ENCODE measurements at places on chromosomes 1 and 21.

- DNase-seq = no peak
These were observed 121.8 kb downstream of the EPHB2 start for GRCh38 chr1:22832414-22832786.

DNA sequence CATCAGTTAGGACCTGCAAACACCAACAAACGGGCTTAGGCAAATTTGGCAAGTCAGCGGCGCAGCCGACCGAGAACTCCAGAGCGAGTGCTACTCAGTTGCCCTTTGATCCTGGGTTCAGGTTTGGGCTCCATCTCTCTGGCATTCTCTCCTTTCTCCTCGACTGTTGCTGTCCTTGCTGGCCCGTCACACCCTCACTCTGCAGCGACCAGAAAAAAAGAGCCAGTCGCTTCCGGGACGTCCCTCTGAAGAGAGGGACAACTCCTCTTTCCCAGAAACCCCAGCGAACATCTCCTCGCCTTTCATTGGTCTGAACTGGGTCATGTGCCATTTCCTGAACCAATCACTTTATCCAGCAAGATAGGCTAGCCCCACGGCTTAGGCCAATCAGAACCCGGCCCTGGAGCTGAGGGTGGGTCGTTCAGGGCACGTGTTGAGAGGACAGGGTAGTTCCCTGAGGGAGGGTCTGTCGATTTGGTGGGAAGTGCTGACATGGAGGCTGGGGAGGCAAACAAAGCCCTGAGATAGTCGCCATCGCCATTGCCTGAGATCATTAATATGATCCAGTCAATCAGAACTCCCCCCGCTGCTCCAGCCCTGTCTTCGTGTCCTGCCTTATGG lies 113.7 kb downstream of the PTPRU start:
- no peak for DNase-seq

DNA sequence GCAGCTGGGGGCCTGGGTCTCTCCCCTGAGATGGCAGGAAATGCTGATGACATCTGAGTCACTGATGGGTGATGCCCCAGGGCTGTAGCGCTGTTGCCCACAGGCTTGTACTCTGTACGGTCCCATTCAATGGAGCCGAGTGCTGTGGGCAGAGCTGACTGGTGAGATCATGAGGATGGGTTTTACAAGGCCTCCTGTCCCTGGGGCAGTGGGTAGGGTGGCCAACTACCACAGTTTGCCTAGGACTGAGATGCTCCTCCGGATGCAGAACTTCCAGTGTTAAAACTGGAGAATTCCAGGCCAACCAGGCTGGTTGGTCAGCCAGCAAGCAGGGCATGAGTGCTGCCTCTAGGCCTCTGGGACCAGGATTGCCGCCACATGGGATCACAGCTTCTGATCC lies 9.2 kb downstream of the PHLDA3 start:
- no peak for DNase-seq

DNA sequence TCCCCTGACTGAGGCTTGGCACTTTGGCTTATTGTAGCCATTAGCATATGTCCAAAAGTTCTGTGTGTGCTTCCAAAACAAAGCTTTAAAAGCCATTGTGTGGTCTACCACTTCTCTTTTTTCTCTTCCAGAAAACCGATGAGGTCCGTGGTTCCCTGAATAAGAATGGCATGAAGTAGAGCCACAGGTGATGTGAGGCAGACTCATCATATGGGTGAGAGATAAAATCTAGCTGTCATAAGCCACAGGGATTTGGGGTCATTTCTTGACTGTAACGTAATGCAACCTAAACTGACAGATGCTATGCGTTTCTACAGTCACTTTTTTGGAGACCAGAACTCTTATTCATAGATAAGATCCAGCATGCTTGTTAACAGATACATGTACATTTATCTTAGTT lies 7.0 kb upstream of the GREM2 start:
- no peak for DNase-seq

DNA sequence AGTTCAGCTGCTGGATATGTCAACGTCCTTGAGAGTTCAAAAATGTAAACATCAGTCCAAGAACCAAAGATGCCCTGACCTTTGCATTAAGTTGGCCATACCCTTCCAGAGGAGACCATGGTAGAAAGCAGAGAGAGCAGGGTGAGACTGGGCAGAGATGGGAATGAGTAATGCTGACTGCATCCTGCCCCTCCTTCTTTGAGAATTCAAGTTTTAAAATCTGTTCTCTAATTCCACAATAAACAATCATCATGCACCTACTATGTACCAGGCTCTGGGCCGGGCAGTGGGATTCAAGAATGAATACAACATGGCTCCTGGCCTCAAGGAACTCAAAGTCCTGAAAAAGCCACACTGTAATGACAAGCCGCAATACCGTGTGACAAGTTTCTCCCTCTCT lies 3.9 kb upstream of the HAO2 start:
- no peak for DNase-seq

- no peak for DNase-seq
These were observed 41.8 kb upstream of the PWP2 start for GRCh38 chr21:44065428-44065827.

Measured in glomerular endothelial cell (primary cell).